ENCODE measurements at places on chromosomes 3 and 15.
A peak's percentile ranks its signal among the peaks of the same experiment; 100 is the strongest.

DNA sequence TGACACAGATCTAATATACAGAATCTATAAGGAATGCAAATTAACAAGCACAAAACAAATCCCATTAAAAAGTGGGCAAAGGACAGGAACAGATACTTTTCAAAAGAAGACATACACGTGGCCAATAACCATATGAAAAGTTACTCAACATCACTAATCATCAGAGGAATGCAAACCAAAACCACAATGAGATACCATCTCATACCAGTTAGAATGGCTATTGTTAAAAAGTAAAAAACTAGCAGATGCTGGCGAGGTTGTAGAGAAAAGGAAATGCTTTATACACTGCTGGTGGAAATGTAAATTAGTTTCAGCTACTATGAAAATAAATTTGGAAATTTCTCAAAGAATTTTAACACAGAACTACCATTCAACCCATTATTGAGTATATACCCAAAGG, 50.7 kb downstream of the ADAMTS17 start:
- H3K27ac ChIP-seq: peak overlapping the region; percentile 24
- H3K4me3 ChIP-seq: no peak overlapping the region
- peaks cover 7% of the 10 kb centered on the region for H3K4me1 ChIP-seq
- H3K36me3 ChIP-seq: no peaks in the 10 kb centered on the region

DNA sequence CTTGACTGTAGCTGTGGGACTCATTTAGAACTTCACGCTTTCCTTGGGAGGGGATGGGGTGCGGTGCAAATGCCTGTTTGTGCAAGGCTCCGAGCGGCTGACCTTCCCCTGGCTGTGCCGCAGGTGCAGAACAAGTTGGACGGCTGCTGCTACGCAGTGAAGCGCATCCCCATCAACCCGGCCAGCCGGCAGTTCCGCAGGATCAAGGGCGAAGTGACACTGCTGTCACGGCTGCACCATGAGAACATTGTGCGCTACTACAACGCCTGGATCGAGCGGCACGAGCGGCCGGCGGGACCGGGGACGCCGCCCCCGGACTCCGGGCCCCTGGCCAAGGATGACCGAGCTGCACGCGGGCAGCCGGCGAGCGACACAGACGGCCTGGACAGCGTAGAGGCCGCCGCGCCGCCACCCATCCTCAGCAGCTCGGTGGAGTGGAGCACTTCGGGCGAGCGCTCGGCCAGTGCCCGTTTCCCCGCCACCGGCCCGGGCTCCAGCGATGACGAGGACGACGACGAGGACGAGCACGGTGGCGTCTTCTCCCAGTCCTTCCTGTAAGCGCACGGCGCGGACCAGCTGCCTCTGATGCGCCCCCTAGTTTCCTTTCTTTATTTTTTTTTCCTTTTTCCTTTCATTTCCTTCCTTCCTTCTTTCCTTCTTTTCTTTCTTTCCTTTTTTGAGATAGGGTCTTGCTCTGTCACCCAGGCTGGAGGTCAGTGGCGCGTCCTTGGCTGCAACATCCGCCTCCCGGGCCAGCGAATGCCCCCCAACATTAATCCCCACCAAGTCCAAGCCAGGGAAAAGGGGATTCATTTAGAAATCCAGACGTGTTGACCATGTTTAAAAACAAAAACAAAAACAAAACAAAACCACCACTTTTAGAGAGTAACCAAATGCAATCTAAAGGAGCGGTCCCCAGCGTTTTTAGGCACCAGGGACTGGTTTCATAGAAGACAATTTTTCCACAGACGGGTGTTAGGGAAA, 42.7 kb downstream of the EIF2AK4 start:
- peak overlapping the region; percentile 34 for H3K4me3 ChIP-seq
- no peak overlapping the region for H3K27ac ChIP-seq
- peaks cover 66% of the 10 kb centered on the region for H3K36me3 ChIP-seq
- no peaks in the 10 kb centered on the region for H3K27me3 ChIP-seq

- H3K4me3 ChIP-seq: peak overlapping the region; percentile 42
- peaks cover 13% of the 10 kb centered on the region for H3K4me1 ChIP-seq
- H3K27me3 ChIP-seq: no peaks in the 10 kb centered on the region
- no peak for DNase-seq
Measured at GRCh38 chr3:38139191-38139590, 730 bp downstream of the MYD88 start.

DNA sequence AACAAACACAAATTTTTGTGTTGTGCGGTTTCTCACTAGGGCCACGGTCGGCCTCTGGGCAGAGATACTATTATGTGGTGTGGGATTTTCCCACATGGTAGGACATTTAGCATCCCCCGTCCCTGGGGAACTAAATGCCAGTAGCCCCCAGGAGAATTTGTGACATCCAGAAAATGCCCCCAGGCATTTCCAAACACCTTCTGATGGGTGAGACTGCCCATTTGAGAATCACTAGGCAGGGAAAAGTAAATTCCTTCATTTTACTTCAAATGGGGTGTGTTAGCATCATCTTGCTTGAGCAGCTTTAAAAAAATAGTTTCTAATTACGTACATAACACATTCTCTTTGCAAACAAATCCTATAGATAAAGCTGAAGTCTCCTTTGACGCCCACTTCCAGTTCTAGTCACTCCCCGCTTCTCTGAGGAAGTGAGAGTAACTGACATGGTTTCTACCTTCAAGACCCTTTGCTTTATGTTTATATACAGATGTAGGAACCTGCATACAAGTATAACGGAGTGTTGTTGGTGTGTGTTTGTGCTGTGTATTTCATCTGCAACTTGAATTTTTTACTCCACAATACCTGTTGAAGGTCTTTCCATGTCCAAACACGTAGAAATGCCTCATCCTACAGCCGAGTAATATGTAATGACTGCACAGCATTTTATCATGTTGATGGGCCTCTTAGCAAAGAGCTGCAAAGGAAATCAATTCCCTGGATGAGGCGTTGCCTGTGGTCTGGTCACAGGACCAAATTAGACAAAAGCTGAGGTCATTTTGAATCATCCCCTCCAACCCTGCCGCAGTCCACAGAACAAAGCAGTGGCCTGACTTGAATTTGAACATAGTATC, 31.4 kb upstream of the ZBTB38 start:
- peak overlapping the region; percentile 57 for H3K27ac ChIP-seq
- no peak for DNase-seq
- no peak overlapping the region for H3K4me3 ChIP-seq
- peaks cover 17% of the 10 kb centered on the region for H3K4me1 ChIP-seq

- H3K27ac ChIP-seq: no peak overlapping the region
- no peaks in the 10 kb centered on the region for H3K36me3 ChIP-seq
- DNase-seq: no peak
- no peaks in the 10 kb centered on the region for H3K27me3 ChIP-seq
Measured at GRCh38 chr3:67940210-67940952, 286.0 kb upstream of the SUCLG2 start.

- H3K27ac ChIP-seq: no peak overlapping the region
- no peak overlapping the region for H3K4me3 ChIP-seq
- H3K4me1 ChIP-seq: no peaks in the 10 kb centered on the region
Measured at GRCh38 chr3:46906471-46907058, 29.0 kb downstream of the PTH1R start.

- no peak overlapping the region for H3K27ac ChIP-seq
- H3K27me3 ChIP-seq: no peaks in the 10 kb centered on the region
- H3K4me1 ChIP-seq: peaks cover 8% of the 10 kb centered on the region
- H3K36me3 ChIP-seq: no peaks in the 10 kb centered on the region
- DNase-seq: no peak
- H3K4me3 ChIP-seq: no peak overlapping the region
Measured at GRCh38 chr3:32147509-32147908, 41.1 kb downstream of the GPD1L start.

GRCh38 chr3:122926322-122926721, 101.2 kb downstream of the SEMA5B start:
- peak; percentile 61 for DNase-seq
- H3K4me1 ChIP-seq: peaks cover 7% of the 10 kb centered on the region
- H3K36me3 ChIP-seq: no peaks in the 10 kb centered on the region
- no peak overlapping the region for H3K27ac ChIP-seq
- H3K4me3 ChIP-seq: no peak overlapping the region

- H3K4me3 ChIP-seq: peak overlapping the region; percentile 63
- H3K36me3 ChIP-seq: peaks cover 43% of the 10 kb centered on the region
- H3K4me1 ChIP-seq: peaks cover 31% of the 10 kb centered on the region
- peak overlapping the region; percentile 95 for H3K27ac ChIP-seq
- no peaks in the 10 kb centered on the region for H3K27me3 ChIP-seq
Measured at GRCh38 chr3:153163756-153164550, 1.9 kb downstream of the RAP2B start.

GRCh38 chr3:124395584-124396338, 334.5 kb upstream of the UMPS start:
- no peaks in the 10 kb centered on the region for H3K36me3 ChIP-seq
- H3K27ac ChIP-seq: no peak overlapping the region
- H3K4me3 ChIP-seq: no peak overlapping the region
- H3K27me3 ChIP-seq: peaks cover 6% of the 10 kb centered on the region
- peaks cover 8% of the 10 kb centered on the region for H3K4me1 ChIP-seq

DNA sequence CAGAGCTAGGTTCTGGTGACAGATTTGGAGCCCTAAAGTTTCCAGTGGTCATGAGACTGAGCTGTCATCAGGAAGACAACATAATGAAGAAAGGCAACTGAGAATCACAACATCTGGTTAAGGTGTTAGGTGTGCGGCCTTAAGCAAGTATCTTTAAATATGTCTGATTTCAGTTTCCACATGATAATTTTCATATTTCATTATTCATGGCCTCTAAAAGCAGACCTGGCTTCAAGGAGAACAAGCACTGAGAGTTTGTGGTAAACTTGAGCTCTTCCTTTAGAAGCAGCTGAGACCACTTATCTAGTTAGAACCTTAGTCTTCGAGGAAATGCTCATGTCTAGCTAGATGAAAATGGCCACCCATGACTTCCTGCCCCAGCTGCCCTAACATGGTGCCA, 25.7 kb upstream of the MYLK start:
- no peaks in the 10 kb centered on the region for H3K27me3 ChIP-seq
- H3K36me3 ChIP-seq: peaks cover 8% of the 10 kb centered on the region
- no peaks in the 10 kb centered on the region for H3K4me1 ChIP-seq
- DNase-seq: no peak
- H3K4me3 ChIP-seq: no peak overlapping the region
- H3K27ac ChIP-seq: no peak overlapping the region

DNA sequence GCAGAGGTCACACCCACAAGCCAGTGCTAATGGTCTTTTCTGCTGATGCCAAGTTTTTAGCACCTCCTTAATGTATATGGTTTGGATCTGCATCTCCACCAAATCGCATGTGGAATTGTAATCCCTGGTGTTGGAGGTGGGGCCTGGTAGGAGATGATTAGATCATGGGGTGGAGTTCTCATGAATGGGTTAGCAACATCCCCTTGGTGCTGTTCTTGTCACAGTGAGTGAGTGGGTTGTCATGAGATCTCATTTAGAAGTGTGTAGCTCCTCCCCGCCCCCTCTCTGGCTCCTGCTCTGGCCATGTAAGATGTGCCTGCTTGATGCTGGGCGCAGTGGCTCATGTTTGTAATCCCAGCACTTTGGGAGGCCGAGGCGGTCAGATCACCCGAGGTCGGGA, 37.3 kb upstream of the KLHL6 start:
- H3K4me1 ChIP-seq: no peaks in the 10 kb centered on the region
- H3K27me3 ChIP-seq: no peaks in the 10 kb centered on the region
- no peak for DNase-seq
- H3K27ac ChIP-seq: no peak overlapping the region
- H3K4me3 ChIP-seq: no peak overlapping the region
- H3K36me3 ChIP-seq: no peaks in the 10 kb centered on the region

DNA sequence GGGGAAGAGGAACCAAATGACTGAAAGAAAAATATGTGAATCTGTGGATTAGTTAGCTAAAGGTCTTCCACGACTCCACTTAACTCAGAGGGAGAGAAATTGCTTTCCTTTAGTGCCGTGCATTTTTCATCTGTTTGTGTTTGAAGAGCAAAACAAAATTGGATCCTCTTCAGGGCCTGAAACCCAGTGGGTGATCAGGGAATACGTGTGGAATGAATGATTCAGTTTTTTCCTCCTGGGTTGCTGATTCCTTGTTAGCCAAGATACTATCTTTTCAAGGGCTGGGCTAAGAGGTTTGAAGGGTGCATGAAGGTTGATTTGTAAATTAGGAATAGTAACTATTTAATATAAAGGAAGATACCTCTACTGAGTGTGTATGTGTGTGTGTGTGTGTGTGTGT, 61.0 kb downstream of the TPRG1 start:
- no peak for DNase-seq
- H3K27me3 ChIP-seq: no peaks in the 10 kb centered on the region
- H3K4me3 ChIP-seq: no peak overlapping the region
- no peak overlapping the region for H3K27ac ChIP-seq
- no peaks in the 10 kb centered on the region for H3K4me1 ChIP-seq

DNA sequence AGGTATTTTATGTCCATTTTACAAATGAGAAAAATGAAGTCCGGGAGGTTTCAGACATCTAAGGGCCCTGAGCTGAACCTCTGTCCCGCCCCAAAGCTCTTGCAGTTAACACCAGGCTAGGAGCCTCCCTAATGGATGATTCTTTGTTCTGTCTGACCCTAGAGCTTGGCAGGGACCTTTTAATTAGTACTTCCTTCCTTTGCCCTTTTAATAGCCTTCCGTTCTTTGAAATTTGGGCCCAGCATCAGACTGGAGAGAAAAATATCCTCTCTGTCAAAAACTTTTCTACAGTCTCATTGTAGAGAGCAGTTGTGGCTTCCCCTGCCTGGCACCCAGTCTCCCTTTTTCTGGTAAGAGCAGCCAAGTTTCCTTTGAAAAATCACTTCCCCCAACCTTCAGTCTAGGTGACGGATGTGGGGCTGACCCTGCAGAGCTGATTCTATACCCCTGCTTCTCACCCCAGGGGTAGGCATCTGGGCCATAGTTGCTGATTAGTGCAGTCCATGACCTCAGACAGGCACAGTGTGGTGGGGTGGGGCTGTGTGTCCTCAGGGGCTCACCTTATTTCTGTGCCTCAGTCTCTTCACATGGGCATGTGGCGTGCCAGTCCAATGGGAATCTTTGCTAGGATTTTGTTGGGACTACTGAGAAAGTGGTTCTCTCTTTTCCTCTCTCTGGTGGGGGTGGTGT, 220.4 kb downstream of the ADAMTS9 start:
- no peak for DNase-seq
- no peak overlapping the region for H3K27ac ChIP-seq
- H3K4me1 ChIP-seq: no peaks in the 10 kb centered on the region
- H3K27me3 ChIP-seq: no peaks in the 10 kb centered on the region

All from RWPE2 (cell line).